NB4 (cell line): ENCODE measurements at places on chromosomes 2 and 18.

- DNase-seq, result no peak
Measured at GRCh38 chr18:77177009-77177408, 44.4 kb upstream of the MBP start.

- DNase-seq, result no peak
Measured at GRCh38 chr2:95158441-95158840, 1.2 kb downstream of the ZNF514 start.

DNA sequence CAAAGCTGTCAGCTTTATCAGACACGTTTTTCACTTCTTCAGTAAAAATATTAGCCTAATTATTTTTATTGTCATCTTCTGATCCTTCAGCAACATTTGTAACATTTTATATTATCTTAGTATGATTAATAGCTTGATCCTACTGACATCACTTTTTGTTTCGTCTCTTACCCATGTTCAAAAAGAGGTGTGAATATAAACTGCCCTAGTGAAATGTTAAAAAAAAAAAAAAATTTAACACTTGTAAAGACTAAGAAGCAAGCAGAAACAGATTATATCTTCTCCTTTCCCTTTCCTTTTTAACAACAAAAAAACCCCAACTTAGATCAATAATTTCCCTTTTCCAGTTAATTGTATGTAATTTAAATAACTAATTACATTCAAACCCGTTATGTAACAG is 36.2 kb upstream of the C2orf66 start:
- DNase-seq, result no peak

- no peak for DNase-seq
Measured at GRCh38 chr2:225615514-225615913, 216.0 kb downstream of the NYAP2 start.

GRCh38 chr2:167916756-167917155 is 330.6 kb downstream of the STK39 start:
- no peak for DNase-seq

GRCh38 chr2:226303707-226304106 is 495.9 kb downstream of the IRS1 start:
- no peak for DNase-seq

GRCh38 chr2:123051136-123051535 is 974.0 kb upstream of the CNTNAP5 start:
- no peak for DNase-seq

DNA sequence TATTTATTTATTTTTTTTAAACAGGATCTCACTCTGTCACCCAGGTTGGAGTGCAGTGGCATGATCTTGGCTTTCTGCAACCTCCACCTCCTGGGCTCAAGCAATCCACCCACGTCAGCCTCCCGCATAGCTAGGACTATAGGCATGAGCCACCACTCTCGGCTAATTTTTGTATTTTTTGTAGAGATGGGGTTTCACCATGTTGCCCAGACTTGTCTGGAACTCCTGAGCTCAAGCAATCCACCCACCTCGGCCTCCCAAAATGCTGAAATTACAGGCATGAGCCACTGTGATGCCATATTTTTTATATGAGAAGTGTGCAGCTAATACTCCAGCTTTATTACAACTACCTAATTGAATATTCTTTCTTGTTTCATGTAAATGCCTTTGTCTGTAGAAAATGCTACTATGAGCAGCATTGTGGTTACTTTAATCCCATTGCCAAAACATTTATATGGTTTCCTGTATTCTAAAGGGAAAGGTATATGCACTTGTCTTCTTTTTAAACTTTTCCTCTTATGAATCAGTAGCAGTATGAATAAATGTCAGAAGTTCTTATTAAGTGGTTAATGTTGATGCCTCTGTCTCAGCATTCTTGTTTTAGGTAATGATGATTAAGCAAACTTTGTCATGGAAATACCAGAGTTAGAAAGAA is 9.5 kb upstream of the BCL2L11 start:
- no peak for DNase-seq

- no peak for DNase-seq
Measured at GRCh38 chr18:57819671-57820460, 16.8 kb upstream of the ATP8B1 start.

GRCh38 chr2:231452799-231453508 is 11.3 kb downstream of the NCL start:
- peak; percentile 67 for DNase-seq

- DNase-seq, result peak; percentile 39
Measured at GRCh38 chr2:111061191-111061590, 59.5 kb upstream of the BCL2L11 start.

GRCh38 chr2:9998916-9999654 is 44.3 kb upstream of the KLF11 start:
- DNase-seq, result no peak

DNA sequence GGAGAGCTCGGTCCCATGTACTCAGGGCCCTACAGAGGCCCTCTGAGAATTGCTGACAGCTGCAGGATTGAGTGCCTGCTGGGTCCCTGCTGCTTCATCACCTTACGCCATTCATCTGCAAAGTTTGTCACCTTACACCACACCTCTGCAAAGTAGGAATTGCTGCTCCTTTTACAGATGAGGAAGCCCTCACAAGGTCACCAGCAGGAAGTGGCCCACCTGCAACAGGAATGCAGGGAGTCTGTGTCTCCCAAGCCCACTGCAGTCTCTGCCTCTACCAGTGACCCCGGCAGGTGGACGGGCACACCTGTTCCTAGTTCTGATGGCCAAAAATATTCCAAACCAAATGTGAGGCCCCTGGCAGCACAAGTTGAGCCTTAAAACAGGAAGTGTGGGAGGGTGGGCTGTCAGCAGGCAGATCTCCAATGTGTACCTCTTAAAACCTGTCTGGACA is 441.4 kb downstream of the NBAS start:
- peak; percentile 39 for DNase-seq

GRCh38 chr2:69936906-69937305 is 22.0 kb downstream of the MXD1 start:
- DNase-seq, result no peak

DNA sequence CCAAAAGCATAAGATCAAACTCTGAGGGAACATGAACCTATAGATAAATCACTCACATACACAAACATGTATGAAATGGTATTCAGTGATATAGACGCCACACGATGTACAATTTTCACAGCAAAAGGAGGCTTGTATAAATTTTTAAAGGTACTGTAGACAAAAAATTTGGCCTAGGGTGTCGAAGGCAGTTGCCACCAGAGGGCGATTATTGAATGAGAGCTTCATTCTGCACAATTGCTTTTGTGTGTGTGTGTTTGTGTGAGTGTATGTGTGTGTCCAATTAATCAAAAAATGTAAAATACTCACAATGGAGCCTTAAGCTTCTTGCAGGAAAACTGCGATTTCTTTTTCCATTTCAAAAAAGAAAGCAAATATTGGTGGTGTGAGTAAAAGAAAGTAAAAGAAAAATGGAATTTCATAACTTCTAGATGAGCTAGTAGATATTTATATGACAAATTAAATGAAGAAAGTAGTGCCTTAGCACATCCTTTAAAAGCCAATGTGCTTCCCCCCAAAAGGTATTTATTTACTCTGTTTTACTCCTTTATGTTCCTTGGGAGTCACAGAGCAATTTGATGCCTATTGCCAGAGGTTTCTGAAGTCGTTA is 800.1 kb downstream of the SATB2 start:
- DNase-seq, result peak; percentile 37

DNA sequence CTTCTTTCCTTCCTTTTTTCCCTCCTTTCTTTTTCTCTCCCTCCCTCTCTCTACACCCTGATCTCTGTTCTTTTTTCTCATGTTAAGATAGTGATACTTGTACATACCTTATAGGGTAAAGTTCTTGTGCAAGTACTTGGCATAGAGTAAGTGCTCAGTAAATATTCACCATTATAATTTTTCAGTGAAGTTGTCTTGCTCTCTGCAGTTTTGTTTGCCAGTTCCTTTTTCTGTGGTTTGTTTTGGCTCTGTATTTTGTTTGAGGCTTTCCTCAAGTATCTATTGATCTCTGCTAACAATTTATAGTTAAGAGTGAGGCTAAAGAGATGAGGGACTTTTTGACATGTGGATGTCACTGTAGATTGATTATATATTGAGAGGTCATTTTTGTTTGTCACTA is 48.0 kb downstream of the MTX2 start:
- DNase-seq, result no peak

DNA sequence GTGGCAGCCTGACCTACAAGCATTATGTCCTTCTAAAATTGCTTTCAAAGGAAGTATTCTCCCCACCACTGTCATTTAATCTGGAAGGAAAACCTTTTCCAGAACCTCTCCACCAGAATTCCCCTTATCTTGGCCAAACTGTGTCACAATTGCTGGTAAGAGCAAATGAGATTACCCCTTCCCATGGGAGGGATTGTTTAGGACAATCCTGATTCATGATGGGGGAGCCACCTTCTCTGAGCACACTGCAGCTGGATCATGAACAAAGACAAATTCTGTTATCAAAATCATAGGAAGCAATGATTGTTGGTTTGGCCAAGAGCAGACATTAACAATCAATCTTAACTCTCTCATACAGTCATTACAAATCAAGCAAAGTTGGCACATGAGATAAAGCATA is 18.1 kb upstream of the ATOH8 start:
- no peak for DNase-seq

GRCh38 chr2:121617042-121617599 is 32.1 kb downstream of the CLASP1 start:
- no peak for DNase-seq

DNA sequence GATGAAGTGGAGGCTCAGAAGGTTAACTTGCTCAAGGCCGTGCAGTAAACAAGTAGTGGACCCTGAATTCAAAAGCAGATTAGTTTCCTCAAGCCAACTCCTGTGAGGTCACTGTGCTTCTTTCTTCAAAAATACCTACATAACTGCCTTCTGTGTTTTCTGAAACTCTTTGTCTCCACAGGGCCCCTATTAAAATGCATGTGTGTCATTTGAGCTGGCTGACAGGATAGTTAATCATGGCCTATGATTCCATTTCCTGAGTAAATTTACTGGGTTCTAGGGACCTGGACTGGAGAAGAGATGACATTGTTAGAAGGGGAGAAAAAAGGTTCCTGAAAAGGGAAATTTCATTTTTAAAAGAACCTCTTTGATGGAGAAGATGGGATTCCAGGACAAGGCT is 12.9 kb upstream of the DTNA start:
- no peak for DNase-seq

- peak; percentile 10 for DNase-seq
Measured at GRCh38 chr2:235910067-235910466, 258.1 kb downstream of the GBX2 start.
